ENCODE measurements at places on chromosomes 13 and 19.

GRCh38 chr13:66040506-66040905 lies 1189.6 kb downstream of the PCDH9 start:
- DNase-seq = no peak

GRCh38 chr13:113907635-113908617 lies 44.0 kb upstream of the GAS6 start:
- DNase-seq = no peak

GRCh38 chr13:52765611-52766390 lies 26.2 kb upstream of the CNMD start:
- no peak for DNase-seq

GRCh38 chr13:21225841-21226581 lies 49.6 kb downstream of the MRPL57 start:
- no peak for DNase-seq

DNA sequence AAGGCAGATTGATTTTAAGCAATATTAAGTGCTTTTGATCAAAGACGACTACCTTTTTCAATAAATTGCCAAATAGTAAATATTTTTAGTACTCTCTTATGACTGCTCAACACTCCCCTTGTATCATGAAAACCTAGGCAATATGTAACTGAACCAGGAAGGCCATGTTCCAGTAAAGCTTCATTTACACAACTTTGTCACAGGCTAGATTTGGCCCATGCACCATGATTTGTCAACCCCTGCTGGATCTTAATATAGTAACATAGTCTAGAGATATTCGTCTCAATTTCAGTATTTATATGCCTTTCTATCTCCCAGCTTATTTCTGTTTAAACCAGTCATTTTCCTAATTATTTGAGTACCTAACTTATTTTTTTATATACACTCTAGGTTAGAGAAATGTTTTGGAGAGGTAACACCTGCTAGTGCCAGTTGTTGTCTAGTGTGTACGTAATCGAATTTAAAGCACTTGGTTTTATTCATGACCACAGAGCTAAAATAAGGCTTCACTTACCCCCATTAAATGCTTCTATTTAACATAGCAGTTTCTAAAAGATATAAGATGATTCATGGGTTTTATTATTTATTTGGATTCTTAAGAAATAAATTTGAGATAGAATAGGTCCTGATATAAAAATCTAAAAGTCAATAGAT lies 21.0 kb downstream of the TPP2 start:
- no peak for DNase-seq
